ENCODE measurements at places on chromosomes 13 and 19. TPM values are rescaled to one million over a fixed set of nuclear protein-coding genes. Genes with fewer than 3 reads are reported as not detected.

Gene TJP3
- total RNA-seq: not detected

Gene SCEL
- total RNA-seq: not detected

Gene PSG3
- not detected for total RNA-seq

Gene IL12RB1
- total RNA-seq: 0.16 TPM

Gene MPND
- total RNA-seq: 1.3 TPM

Gene WDR88
- not detected for total RNA-seq

Gene SRRM5
- total RNA-seq: not detected

Gene ANGPTL4
- total RNA-seq: 290 TPM

Gene SIGLEC9
- not detected for total RNA-seq

Gene CEACAM7
- total RNA-seq: not detected

Gene LGALS4
- total RNA-seq: not detected

Gene OLFM2
- 53.4 TPM for total RNA-seq

Gene CYP2F1
- not detected for total RNA-seq

Gene PARP4
- 40.3 TPM for total RNA-seq

Gene RGCC
- 8.3 TPM for total RNA-seq

Gene PEAK3
- not detected for total RNA-seq

Gene TARM1
- not detected for total RNA-seq

Gene ZFP28
- 13.4 TPM for total RNA-seq

Gene SIAH3
- total RNA-seq: not detected

Gene C1QTNF9B
- total RNA-seq: not detected

Gene CDK8
- total RNA-seq: 15.7 TPM

Gene GRIK5
- total RNA-seq: not detected

Gene SLC10A2
- total RNA-seq: not detected

Gene PSG7
- total RNA-seq: 0.36 TPM

Gene GAS6
- 20.6 TPM for total RNA-seq

Gene ZNF780A
- total RNA-seq: 9.4 TPM

Gene ARL11
- total RNA-seq: not detected

Gene SBK3
- total RNA-seq: not detected

Gene MIA
- total RNA-seq: not detected

Gene SERPINE3
- total RNA-seq: not detected

Gene CYP4F12
- not detected for total RNA-seq

Gene ZNF415
- total RNA-seq: 1.5 TPM

Gene CEACAM6
- not detected for total RNA-seq

Gene UBE2M
- 33.6 TPM for total RNA-seq

Gene RXFP2
- not detected for total RNA-seq

Gene MRPL4
- 77.8 TPM for total RNA-seq

Gene SLC25A23
- total RNA-seq: 26.7 TPM

Gene OR7G2
- not detected for total RNA-seq

Gene KLK11
- not detected for total RNA-seq

Gene ZNF613
- 9.6 TPM for total RNA-seq

Gene ZNF763
- 2.8 TPM for total RNA-seq

Gene CASP14
- not detected for total RNA-seq
